ENCODE measurements at places on chromosomes 7 and 10.

DNA sequence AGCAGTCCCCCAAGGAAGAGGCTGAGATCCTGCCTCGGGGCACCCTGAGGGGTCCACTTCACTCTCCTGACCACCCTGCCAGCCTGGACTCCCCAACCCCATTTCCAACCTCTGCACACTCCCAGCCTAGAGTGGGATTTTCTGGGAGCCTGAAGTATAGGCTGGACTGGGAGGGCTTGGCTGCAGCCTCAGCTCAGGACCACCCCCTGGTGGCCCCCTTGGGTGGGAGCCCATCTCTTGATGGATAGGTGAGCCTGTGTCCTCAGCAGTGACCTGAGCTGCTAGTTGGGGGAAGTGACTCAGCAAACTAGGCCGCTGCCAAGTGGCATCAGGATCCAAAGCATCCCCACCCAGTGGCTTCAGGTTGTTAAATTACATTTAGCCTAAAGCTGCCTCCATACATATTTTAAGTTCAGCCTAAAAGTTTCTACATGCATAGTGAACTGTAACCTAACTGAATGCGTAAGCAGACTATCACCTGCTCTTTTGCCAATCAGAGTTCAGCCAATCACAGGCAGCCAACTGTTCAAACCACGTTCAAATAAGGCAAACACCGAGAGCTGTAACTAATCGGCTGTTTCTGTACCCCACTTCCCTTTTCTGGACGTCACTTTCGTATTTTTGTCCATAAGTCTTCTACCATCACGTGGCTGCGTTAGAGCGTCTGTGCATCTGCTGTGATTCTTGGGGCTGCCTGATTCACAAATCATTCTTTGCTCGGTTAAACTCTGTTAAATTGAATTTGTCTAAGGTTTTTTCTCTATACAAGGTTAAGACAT, 144.0 kb downstream of the PLPP4 start:
- no peak for DNase-seq

GRCh38 chr10:119680050-119680449, 28.9 kb downstream of the BAG3 start:
- DNase-seq = no peak

- no peak for DNase-seq
Observed at GRCh38 chr7:131238347-131238931, 89.2 kb upstream of the MKLN1 start.

DNA sequence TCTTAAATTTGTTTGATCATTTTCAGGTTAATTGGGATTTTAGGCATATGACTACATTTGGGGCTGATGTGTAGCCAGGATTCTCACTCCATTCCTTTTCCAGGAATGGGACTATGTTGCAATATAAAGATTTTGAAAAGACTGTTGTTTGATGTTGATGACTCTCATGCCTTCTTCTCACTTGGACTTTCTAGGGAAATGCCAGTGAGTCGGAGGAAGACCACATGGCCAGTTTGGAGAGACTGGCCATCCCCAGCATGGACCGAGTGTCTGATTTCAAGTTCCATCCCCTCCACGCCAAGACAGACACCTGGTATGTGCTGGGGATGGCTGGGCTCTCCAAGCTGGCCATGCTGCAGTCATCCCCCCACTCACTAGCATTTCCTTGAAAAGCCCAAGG, 5.5 kb downstream of the IGFBP3 start:
- no peak for DNase-seq

GRCh38 chr7:158286210-158286609, 301.4 kb downstream of the PTPRN2 start:
- DNase-seq = no peak

- no peak for DNase-seq
Observed at GRCh38 chr10:121459622-121460453, 138.4 kb downstream of the FGFR2 start.

- DNase-seq = no peak
Observed at GRCh38 chr10:80567292-80567691, 29.6 kb downstream of the SH2D4B start.

- DNase-seq = no peak
Observed at GRCh38 chr10:19782430-19783089, 33.7 kb upstream of the PLXDC2 start.

DNA sequence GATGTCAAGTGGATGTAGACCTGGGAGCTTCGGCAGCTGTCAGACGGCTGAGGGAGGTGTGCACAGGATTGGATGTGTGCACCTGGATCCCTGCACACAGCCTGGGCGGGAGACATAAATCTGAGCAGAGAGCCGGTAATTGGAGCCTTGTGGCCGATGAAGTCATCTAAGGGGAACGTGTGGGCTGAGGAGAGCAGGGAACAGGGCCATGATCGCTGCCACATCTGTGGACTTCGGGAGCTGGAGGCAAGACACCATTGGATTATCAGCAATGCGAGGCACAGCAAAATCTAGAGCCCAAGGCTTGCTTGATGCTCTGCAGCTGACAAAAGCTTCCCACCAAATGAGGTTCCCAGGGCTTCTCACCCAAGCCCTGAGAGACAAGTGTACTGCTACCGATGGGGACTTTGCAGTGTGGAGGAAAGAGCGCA, 147.7 kb downstream of the PTPN20 start:
- no peak for DNase-seq

DNA sequence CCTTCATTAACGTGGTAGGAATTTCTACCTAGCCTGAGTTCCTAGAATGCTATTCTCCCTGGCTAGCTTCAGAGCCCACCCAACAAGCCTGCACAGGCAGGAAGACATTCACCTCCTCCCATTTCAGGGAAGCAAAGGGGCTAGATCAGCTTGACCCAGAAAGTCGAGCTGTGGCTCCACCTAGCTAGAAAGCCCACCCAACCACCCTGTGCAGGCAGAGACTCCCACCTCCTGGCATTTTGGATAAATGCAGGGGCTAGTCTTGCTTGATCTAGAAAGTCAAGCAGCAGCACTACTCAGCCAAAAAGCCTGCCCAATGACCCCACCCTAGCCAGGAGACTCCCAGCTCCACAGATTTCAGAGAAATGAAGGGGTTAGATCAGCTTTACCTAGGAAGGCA, 479.5 kb downstream of the SDK1 start:
- DNase-seq = no peak

- peak; percentile 9 for DNase-seq
Observed at GRCh38 chr7:43834463-43835251, 34.7 kb downstream of the MRPS24 start.

GRCh38 chr7:106858618-106859532, 6.2 kb upstream of the PIK3CG start:
- DNase-seq = no peak
